ENCODE measurements at places on chromosomes 12 and 14.

- no peak for DNase-seq
Measured at GRCh38 chr14:85243321-85243720, 286.6 kb upstream of the FLRT2 start.

GRCh38 chr14:58808828-58809227 lies 171.1 kb downstream of the DACT1 start:
- DNase-seq = no peak

- DNase-seq = no peak
Measured at GRCh38 chr14:104723651-104724406, at the start of gene ADSS1. TSS of gene ADSS1 (plus strand) at chr14:104724229. CDS start at chr14:104724271, 42 bp downstream.

GRCh38 chr12:13258197-13258596 lies 61.7 kb downstream of the EMP1 start:
- DNase-seq = no peak

GRCh38 chr12:19544353-19544752 lies 105.1 kb downstream of the AEBP2 start:
- DNase-seq = no peak

GRCh38 chr12:120688527-120689071 lies 1.6 kb downstream of the MLEC start:
- no peak for DNase-seq

DNA sequence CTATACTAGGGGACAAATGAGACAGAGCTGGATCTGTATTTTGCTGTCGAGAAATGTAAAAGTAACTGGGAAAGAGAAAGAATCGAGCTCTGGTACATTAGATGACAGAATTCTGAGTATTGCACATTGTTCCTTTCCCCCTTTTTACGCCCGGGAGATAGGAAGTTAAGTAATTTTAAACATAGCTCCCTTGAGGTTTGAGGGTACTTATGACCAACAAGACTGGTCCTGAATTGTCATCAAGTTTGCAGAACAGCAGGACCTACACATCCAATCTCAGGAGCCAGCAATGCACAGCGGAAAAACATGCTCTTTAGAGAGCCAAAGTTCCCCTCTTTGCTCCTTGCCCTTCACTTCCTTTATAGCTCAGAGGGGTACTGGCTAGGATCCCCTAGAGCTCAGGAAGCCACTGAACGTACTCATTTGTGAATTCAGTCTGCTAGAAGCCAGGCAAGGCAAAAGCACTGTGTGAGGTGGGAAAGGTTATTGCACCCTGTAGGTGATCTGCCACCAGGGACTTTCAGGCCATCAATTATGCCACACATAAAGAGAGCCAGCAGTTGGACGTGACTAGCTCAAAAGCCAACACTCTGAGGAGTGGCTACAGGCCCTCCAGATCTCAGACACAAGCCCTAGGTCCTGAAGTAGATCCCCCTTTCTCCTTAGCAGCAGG lies 333.8 kb downstream of the KCNH5 start:
- no peak for DNase-seq

DNA sequence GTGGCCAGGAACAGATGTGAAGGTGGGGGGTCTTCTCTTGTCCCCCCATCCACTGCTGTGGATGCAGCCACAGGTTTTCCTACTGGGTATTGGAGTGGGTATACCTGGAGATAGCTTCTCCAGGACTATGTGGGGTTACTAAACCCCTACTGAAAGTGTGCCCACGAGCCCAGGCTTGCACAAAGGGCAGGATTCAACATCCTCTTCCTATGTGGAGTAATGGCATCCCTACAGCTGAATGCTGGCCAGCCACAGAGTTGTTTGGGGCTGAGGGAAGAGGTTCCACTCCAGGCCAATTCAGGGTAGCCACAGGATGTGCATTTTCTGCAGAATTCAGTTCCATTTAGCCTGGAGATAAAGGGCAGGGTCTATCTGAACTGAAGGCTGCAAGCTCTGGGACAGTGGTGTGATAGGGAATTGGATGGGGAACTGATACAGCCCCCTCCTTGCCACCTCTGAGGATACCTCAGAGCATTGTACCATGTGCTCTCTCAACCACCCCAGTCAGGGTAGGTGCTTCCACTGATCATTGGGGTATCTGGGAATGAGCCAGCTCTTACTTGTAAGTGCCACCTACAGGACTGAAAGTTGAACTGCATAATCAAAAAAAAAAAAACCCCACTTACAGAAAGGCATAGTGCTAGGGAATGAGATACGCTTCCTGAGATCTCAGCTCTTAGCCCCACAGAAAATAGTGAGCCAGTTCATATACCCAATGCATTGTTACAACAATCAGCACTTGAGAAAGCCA lies 187.1 kb downstream of the KITLG start:
- no peak for DNase-seq

DNA sequence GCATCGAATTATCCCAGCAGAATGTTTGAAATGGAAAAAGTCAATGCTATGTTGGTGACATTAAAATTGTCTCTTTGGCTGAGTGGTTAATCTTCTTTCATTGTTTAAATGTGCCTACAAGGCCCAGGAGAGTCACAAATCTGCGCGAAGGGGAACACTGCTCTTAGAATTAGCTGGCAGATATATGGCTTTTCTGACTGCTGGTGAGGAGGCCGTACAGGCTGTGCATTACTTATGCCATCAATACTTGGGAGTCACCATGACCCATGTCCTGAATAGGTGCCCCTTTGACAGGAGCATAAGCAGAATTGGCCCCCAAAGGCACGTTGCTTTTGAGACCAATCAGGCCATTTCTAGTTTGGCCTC lies 521.5 kb downstream of the FUT8 start:
- DNase-seq = no peak
